ENCODE measurements at places on chromosomes 1 and 21.

DNA sequence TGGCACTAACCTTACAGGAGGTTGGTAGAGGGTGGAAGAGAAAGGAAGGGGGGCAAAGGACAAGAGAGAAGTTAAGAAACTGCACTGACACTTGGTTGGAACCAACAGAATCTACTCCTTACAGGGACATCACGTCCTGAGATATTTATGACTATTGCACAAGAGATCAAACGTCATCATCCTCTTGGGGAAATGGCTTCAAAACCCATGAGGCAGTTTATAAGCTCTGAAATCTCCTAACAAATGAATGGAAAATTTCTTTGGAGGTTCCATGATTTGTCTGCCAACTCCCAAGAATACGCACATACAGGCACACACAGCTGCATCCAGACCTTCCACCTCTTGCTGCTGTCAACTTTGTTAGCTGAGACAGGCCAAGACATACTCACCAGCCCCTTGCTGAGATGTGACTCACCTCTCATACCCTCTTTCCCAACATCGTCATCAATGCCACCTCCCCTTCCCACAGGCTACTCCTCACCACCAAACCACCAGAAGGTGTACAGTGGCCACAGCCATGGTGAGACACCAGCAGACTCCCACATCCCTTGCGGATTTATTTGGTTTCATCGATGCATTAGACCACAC lies 135.5 kb downstream of the SETD4 start:
- peak; percentile 41 for DNase-seq

DNA sequence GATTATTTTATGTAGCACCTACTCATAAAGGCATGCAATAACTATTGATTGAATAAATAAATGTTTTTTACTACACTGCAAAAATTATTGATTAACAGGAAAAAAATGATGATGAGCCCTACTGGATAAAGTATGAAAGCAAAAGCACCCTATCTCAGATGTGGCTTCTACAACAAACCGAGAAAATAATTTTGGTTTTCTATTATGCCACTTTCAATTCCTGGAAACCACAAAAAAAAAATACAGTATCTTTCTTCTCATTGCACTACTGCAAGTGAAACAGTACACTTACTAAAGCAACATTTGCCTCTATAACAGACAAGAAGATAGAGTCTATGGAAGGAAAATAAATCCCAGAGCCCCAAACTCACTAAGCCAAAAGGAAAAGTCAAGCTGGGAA lies 1882.4 kb downstream of the NCAM2 start:
- DNase-seq = no peak

DNA sequence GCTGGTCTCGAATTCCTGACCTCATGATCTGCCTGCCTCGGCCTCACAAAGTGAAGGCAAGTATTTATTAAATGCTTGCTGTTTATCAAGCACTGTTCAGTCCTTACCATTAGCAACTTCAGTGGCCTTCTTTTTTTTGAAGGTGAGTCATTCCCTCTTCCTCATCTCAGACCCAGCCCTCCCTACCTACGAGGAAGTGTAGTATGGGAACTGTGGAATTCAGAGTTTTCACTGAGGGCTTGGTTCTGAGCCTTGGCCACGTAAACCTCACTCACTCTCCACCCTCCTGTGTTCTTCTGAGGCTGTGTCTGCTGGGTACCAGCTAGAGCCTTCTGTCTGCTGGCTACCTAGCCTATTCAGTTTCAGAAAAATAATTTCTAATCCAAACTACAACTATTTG lies 218.3 kb upstream of the SGIP1 start:
- DNase-seq = no peak

GRCh38 chr1:155858800-155859233 lies 550 bp upstream of the SYT11 start:
- DNase-seq = no peak

- DNase-seq = no peak
Observed at GRCh38 chr1:233435622-233436021, 108.1 kb downstream of the MAP3K21 start.

DNA sequence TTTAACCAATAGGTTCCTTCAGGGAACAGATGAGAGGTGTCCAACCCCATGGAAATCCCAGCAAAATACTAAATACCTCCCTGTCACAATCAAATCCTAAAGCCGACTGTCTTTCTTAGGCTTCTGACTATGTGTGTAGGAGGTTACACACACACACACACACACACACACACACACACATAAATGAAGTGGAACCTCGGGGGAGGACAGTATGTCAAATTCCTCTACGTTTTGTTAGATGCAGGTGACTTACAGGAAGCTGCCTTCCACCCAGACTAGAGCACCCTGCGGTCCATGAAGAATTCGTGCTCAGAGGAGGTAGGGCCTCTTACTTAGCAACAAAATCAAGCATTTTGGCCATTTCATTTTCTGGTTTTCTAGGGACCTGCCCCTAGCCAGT lies 16.4 kb downstream of the RSPH1 start:
- no peak for DNase-seq

GRCh38 chr1:117654493-117655219 lies 48.8 kb downstream of the TENT5C start:
- DNase-seq = no peak

- no peak for DNase-seq
Observed at GRCh38 chr1:7681401-7681800, 89.7 kb upstream of the VAMP3 start.

GRCh38 chr1:228734881-228735801 lies at the start of gene RHOU:
Gene RHOU (plus strand): TSS chr1:228735479. CDS start chr1:228735743, 264 bp downstream.
- DNase-seq = peak; percentile 17

DNA sequence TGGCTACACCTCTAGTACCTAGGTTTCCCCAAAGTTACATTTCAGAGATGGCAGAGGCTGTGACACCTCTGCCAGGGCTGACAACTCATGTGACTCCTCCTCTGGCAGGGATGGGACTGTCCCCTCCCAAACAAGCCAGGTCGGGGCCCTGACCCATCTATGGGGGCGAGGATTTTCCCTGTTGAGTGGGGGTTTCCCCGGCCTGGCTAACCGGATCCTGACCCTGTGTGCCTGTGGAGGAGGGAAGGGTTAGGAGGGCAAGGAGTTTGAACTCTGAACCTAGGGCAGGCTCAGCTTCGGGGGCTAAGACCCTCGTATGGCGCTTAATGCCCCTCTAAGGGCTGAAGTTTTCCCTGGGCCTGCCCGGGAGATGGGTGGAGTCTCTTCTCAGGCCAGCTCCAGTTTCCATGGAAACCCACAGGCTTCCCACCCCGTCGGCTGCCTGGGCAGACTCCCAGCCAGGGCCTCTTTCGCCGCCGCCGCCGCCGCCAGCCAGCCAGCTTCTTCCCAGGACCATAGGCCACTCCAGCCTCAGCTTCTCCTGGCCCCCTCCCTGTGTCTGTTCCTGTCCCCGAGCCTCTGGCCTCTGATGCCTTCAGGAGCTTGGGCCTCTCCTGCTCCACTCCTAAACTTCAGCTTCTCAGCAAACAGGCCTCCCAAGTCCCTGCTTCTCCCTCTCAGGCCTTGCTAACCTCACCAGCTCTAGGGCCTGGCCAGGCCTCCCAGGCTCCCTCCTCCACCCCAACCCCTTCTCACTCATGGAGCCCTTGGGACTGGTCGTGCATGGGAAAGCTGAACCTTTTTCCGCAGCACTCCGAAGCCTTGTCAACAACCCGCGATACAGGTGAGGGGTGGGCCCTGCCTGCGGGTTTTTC lies at the start of gene BTBD19:
BTBD19 (plus strand) TSS at position 461 of the 875 bp plus-strand sequence; CDS start at position 759, 298 bp downstream.
- peak; percentile 86 for DNase-seq

- no peak for DNase-seq
Observed at GRCh38 chr1:223175032-223175431, 32.0 kb upstream of the TLR5 start.

GRCh38 chr1:70760154-70760553 lies 287.5 kb downstream of the PTGER3 start:
- no peak for DNase-seq

DNA sequence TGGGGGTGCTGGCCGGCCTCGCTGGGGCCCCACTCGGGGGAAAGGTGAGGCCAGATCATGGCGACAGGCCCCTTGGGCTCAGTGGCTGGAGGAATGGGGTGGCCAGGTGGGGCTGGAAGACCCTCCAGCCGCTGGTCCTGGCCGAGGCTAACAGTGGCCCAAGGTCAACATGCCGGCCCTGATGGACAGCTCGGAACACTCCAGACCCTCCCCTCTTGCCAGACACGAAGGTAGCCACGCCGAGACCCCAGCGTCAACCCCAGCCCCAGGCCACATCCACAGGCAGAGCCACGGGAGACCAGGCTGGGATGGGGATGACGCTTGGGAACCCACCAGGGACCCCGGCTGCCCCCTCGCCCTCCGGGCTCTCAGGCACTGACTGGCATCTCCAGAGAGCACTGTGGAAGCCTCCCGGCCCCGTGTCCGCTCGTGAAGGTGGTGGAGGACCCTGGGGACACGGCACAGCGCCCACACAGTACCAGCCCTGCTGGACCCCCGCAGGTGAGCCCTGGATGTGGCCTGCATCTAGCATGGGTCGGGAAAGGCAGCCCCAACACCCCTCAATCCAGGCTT lies 905 bp upstream of the C1QTNF12 start:
- DNase-seq = no peak

DNA sequence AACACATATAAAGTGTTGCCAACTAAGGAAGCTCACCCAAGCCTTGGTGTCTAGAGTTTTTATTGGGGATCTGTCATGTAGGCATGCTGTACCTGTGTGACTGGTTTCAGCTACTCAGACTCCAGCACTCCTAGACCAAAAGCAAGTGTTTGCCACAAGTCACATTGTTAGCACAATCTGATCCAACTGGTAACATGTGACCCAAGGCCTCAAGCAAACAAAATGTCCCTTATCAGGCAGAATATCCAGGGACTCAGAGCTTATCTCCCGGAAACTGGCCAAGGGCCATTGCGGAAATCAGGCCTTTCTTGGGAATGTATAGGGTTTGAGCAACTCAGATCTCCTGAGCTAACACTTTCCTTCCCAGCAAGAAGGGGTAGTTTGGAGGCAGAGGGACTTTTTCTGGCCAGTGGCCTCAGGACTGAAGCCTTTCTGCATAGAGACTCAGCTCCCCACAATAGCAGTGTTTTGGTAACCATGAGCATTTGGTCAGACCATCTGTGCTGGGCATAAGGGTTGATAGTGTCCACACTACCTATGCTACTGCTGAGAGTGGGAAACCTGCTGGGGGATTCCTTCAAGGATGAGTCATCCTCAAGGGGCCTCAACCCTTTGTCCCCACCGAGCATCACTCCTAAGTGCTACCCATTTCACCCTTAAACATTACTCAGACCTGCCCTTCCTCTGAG lies 29.6 kb downstream of the NHLH2 start:
- no peak for DNase-seq

GRCh38 chr1:101366513-101367215 lies 129.8 kb downstream of the S1PR1 start:
- no peak for DNase-seq

DNA sequence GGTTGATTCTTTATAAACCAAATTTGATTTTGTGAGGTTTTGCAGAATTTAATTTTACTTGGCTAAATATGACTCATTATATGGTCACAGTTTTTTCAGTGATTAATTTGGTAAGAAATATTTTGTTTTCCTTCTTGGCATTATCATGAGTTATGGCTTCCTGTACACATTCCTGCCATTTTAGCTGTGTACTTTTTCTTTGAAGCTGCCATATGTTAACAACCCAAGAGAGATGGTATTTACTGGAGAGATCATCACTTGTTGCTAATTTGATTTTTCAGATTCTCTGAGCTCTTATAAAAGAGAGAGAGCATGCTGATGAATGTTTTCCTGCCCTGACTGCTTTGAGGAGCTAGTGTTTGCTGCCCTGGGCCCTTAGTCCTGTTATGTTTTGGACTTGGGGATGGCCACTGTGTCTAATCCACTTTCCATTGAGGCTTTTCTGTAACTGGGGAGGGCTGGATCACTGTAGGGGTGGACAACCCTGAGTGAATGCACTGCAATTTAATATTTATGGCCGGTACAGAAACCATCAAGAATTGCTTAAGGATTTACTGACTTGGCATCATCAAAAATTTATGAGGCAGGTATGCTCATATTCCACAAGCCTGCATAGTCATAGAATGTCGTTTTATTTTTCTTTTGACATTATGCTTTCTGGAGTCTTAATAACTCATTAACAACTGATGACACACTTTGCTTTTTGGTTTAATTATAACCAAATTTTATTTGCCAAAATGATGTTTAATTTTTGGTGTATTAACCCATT lies 200.9 kb downstream of the DISC1 start:
- peak; percentile 79 for DNase-seq

- DNase-seq = no peak
Observed at GRCh38 chr1:189606795-189607476, 870.7 kb downstream of the BRINP3 start.

DNA sequence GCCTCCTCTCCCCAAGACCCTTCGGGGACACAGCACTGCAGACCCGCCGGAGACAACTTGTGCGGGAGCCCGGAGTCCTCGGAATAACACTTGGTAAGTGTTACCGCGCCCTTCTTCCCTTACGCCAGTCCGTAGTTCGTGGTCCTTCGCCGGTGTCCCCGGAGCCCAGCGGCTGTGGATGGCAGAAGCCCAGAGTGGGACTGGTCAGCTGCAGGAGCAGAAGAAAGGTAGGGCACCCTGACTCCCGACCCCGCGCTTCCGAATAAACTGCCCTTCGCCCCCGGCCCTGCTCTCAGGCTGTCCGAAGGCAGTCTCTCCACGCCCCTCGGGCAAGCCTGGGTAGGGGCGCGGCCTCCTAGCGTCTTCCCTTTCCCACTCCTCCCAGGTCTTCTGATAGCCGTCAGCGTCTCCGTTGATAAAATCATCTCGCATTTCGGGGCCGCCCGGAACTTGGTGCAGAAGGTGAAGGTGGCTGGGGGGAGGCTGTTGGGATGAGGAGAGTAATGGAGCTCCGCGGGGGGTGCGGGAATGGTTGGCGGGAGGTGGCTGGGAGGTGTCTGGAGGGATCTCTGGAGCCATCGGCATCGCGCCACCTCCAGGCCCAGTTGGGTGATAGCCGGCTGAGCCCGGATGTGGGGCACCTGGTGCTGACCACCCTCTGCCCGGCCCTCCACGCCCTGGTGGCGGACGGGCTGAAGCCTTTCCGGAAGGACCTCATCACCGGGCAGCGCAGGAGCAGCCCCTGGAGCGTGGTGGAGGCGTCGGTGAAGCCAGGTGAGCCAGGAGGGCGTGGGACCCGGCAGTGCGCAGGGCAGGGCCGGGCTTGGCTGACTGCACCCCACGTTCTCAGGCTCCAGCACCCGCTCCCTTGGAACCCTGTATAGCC lies 4.3 kb downstream of the RUSC1 start:
- DNase-seq = no peak

GRCh38 chr1:226121587-226122400 lies 59.3 kb downstream of the H3-3A start:
- DNase-seq = no peak

- DNase-seq = peak; percentile 83
Observed at GRCh38 chr1:37479255-37480124, 5.1 kb downstream of the ZC3H12A start.

- no peak for DNase-seq
Observed at GRCh38 chr1:108113496-108113895, 86.6 kb downstream of the SLC25A24 start.

GRCh38 chr1:71083271-71083670 lies 2.4 kb upstream of the ZRANB2 start:
- no peak for DNase-seq

Data from GM04504 (cell line).